AG04449 (cell line): ENCODE measurements at places on chromosomes 4 and X.

DNA sequence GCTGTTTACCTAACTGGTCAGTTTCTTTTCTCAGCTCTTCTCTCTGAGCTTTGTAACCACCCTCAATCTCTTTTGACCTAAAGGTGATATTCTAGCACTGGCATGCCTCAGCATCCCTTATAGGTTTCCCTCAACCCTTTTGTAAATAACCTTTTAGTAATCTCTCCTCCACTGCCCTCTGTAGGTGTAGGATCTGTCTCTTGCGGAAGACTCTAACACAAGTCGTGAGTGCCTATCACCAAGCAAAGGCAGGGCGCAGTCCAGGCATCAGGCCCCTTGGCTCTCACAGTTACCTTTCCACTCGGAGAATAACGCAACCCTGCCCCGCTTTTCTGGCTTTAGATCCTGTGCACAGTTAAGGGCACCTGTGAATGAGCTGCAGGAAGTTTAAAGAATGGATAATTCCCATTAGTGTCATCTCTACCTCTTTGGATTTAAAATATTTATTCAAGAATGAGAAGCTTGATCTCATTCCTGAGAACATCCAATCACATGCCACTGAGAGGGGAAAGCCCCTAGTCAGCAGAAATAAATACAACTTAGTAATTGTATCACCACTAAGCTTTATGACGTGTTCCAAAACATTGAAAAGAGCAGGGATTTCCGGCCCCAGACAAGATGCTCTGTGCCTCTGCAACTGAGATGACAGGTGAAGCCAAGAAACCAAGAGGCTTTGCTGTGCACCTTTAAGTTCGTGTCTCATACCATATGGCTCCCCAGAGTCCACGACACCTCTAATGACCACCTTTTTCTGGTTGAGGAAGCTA is 58.8 kb downstream of the SPINK2 start:
- DNase-seq: no peak

DNA sequence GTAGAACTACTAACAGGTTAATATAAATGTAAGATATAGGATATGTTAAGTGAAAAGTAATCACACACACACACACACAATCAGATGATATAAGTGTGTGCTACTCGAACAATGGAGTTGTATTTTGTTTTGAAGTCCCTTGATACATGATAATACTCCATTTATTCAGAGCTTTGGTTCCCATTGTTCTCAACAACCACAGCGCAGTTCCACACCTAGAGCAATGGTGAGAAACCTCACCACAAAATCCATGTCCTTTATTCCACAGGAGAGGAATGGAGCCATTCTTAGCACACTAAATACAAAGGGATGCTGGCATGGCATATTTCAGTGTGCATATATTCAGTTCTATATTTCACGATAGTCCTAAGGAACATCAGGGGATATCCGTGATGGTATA is 139.2 kb downstream of the PPP3CA start:
- no peak for DNase-seq

GRCh38 chr4:137664416-137664815 is 132.1 kb upstream of the PCDH18 start:
- DNase-seq: no peak

DNA sequence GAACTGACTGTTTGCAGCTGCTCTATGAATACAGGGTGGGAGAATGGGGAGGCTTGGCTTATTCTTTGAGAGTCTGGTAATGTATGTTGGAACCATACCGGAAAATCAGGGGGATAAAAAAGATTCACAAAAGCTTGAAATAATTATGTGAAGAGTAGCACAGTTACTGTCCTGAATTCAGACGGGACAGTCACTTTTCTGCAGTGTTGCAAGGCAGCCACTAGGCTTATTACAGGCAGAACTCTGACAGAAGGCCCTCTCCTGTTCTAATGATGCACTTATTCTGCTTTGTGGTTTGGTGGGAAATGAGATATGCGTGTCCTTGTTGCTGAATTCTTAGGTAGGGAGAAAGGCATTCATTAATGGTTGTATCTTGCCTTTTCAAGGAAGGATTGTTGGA is 37.2 kb downstream of the GUCY1B1 start:
- no peak for DNase-seq

GRCh38 chrX:73581002-73581628 is 18.1 kb downstream of the CHIC1 start:
- DNase-seq: no peak

- DNase-seq: no peak
Observed at GRCh38 chrX:39227371-39227770, 426.1 kb downstream of the MID1IP1 start.

- no peak for DNase-seq
Observed at GRCh38 chr4:182717788-182718583, 199.2 kb downstream of the DCTD start.

DNA sequence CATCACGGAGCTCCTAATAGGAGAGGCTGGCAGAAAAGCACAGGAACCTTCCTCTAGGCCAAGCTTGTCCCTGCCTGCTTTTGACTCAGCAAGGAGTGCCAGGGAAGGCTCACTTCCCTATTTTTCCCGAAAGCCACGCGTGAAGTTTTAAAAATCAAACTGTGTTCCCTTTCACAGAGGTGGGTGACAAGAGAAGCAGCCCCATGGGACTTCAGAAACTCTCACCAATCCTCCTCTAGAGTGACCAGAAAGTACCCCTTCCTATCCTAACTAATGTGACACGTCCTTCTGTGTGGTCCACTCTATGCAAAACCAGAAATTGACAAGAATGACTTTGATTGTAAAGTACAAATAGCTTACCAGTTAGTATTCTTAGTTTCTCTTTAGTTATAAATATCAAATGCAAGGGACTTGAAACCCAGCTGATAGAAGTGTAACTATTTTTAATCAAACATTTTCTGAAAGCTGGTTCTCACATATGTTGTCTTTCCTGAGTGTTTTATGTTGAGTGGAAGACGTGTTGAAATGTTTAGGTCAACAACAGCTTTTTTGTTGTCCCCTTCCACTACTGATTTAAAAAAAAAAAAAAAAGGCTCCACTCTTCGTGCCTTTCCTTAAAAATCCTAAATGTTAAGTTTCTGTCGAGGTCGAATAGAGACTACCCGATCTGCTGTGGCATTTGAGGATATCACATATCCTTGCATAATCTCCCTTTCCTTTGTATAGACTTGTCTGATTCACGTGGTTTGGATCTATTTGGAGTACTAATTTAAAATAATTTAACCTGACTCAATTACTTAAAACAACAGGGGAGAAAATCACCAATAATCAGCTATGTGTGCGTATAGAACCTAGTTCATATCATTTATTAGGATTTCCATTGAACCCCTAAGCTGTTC is 42.1 kb downstream of the NFKB1 start:
- no peak for DNase-seq

- peak; percentile 76 for DNase-seq
Observed at GRCh38 chr4:145804116-145804515, 124.2 kb downstream of the C4orf51 start.

DNA sequence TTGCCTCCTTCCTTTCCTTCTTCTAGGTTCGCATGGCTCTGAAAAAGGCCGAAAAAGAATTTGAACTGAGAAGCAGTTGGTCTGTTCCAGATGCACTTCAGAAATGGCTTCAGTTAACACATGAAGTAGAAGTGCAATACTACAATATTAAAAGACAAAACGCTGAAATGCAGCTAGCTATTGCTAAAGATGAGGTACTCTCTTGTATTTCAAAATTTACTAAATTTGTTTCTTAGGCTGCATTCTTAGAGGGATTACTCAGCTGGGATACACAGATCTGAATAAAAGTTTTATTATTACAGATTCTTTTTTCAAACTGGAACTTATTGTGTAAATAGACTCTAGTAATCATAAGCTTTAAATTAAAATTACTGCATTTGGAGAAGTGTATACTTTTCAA is 146.9 kb downstream of the STIM2 start:
- no peak for DNase-seq

- DNase-seq: no peak
Observed at GRCh38 chr4:22850055-22850454, 157.3 kb downstream of the GBA3 start.

DNA sequence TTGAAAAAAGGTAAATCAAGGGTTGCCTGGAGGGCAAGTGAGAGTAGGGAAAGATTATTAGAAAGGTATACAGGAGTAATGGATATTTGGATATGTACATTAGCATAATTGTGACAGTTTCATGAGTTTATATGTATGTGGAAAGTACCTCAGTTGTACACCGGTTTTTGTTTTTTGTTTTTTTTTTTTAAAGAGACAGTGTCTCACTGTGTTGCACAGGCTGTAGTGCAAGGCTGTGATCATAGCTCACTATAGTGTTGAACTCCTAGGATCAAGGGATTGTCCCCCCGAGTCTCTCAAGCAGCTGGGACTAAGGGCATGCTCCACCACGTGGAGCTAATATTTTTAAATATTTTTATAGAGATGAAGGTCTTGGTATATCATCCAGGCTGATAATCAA is 15.3 kb upstream of the HPGD start:
- no peak for DNase-seq

GRCh38 chrX:107940095-107940494 is 42.1 kb downstream of the TEX13B start:
- DNase-seq: no peak

DNA sequence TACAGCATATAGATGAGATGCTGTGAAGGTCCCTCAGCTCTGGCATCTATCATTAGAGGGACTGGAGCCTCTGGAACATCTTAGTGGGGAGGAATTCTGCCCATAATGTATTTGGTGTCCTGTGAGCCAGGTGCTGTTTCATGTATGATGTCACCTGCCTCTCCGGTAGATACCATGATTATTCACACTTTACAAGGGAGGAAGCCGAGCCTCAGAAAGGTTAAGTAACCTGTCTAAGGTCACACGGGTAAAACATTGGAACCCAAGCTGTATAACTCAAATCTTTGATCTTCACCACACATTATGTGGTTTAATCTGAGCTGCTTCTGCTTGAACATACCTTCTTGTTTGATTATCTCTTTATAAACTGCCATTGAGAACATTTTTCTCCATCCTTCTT is 442.8 kb downstream of the BCOR start:
- no peak for DNase-seq

DNA sequence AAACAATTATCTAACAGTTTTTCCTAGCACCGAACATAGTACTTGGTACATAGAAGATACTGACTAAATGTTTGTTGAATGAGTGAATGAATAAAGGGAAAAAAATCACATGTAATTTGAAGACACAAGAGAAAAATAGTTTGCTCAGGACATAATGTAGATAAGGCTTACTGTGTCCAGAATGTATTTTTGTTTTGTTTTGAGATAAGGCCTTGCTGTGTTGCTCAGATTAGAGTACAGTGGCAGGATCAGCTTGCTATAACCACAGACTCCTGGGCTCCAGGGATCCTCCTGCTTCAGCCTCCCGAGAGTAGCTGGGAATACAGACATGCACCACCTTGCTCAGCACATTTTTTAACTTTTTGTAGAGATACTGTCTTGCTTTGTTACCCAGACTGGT is 6.5 kb downstream of the FAM199X start:
- no peak for DNase-seq

GRCh38 chr4:62256479-62256878 is 1056.4 kb downstream of the ADGRL3 start:
- no peak for DNase-seq

DNA sequence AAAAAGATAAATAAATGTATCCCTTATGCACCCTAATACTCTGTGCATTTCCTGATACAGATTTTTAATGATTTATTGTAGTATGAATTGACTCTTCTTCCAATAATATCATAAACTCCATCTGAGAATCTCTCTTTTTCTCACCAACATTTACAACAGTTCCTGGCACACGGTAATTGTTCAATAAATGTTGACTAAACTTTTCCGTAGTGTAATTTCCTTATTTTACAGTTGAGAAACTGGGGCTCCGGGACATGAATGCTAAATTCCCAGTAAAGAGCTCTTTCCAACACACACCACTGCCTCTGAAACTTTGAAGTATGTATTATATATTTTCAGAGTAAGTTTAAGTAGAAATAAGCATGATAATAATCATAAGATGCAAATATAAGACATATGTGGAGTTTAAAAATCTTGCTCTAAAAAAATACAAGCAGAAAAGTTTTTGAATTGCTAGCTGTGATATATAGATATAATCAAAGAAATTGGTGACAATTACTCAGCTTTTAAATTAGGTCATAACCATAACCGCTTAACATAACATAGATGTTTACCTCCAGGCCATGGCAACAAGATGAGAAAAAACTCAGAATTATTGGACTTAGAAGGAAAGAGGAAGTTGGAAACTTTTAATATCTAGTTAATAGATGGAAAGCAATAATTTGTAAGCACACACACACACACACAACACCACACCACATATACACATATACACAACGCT is 28.2 kb upstream of the ANTXR2 start:
- DNase-seq: no peak

DNA sequence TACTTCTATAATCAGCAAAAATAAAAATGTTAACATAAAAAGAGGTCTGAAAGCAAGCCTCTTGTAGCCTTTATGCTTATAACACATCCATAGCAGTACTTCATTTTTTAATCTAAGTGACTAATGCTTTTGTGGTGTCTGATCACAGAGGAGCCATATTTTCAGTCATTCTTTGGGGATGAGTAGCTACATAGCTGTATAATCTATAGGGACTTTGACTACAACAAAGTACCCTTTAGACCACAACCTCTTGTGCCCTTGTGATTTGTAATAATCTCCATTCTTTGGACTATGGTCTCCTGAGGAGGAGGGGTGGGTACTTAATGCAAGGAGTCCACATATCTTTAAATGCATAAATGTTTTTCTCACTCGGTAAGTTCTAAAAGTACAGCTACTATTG is 9.6 kb downstream of the DRP2 start:
- DNase-seq: peak; percentile 50

DNA sequence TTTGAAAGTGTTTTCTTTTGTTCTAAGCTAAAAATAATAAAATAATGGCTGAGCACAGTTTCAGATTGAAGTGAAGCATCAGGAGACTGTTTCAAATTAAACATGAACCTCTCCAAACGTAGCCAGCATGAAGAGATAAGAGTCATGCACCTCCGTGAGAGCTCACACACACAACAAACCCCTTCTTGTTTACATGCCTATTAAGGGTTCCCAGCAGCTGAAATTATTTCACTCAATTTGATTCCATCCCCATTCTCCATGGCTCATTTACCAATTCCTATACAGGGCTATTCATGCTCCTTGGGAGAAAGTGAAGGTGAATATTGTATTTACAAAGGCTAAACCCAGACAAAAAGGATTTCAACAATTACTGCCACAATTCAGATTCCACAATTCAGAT is 954.1 kb upstream of the INTU start:
- DNase-seq: no peak

- no peak for DNase-seq
Observed at GRCh38 chr4:3863841-3864741, 97.9 kb downstream of the ADRA2C start.

DNA sequence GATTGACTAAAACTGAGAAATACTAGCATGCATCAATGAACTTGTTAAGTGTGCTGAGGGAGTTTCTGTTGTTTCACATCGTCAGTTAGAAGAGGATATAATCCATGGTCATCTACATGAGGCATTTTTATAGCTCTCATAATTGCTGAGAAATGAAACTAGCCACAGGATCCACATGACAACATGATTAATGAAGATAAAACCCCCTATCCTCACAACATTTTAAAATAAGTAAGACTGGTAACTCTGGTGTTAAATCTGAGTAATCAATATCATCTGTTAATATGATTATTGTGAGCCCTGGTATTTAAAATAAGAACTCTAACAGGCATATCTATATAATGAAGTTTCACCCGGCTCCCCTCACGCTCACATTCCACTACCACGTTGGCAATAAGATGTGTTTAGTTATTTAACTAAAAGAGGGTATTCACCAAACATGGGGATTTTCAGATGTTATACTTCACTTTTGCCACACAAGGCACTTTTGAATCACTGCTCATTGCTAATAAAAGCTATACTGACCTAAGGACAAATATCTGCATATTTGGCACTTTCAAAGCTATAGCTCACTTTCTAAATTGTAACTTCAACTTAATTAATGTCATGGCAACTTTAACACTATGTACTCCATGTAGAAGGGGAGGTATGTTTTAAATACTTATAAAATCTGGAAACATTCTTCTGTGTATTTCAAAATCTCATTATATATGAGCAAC is 6.7 kb downstream of the UNC5C start:
- DNase-seq: no peak
